ENCODE measurements at places on chromosomes 3 and 15.

- no peak for DNase-seq
Measured at GRCh38 chr3:146345900-146346299, 95.0 kb upstream of the PLSCR4 start.

GRCh38 chr3:74041068-74041675 lies 416.4 kb upstream of the PDZRN3 start:
- DNase-seq, result no peak

GRCh38 chr15:74482661-74483060 lies 21.7 kb upstream of the UBL7 start:
- DNase-seq, result no peak

DNA sequence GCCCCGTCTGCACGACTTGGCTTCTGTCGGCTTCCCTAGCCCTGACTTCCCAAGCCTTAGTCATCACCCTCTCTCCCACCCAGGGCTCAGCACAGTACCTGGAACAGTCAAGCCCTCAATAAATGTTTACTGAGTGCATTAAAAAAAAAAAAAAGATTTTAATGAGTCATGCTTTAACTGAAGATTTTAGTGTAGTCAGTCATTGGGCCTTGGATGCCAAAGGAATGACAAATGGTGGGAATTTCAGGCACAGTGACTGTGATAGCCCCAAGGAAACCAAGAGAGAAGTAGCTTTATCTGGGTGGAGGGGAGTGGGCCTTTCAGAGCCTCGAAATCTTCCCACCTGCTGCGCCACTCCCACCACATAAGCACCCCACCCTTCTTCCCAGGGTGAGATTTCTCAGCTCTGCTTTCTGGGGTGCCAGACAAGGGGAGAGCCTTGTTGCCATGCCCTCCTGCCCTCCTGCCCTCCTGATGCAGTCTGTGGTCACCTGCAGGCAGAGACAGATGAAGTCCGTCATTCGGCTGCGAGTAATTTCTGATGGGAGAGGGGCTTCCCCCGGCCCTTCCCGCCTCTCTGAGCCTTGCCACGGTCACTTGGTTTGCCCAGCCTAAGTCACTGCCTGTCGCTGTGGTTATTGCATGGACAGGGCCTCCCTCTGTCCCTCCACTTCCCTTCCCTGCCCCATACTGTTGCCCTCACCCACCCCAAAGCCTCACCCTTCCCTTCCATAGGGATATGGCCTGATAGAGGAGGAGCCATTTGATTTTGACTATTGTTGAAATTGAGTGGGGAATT lies 41.8 kb downstream of the SMAD3 start:
- no peak for DNase-seq

DNA sequence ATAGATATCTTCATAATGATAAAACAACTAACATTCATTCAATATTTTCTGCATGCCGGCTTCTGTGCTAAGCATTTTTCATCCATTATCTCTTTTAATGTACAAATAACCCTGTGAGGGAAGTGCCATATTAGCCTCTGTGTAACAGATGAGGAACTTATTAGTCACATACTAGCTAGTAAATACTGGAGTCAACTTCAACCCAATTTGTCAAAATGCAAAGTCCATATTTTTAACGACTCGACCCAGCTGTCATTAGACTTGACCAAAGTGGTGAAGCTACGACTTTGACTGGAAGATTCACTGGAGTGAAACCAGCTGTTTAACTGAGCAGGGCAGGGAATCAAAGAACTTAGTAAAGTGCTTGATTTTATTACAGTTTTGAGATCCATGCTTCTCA lies 41.6 kb downstream of the PARP15 start:
- no peak for DNase-seq

DNA sequence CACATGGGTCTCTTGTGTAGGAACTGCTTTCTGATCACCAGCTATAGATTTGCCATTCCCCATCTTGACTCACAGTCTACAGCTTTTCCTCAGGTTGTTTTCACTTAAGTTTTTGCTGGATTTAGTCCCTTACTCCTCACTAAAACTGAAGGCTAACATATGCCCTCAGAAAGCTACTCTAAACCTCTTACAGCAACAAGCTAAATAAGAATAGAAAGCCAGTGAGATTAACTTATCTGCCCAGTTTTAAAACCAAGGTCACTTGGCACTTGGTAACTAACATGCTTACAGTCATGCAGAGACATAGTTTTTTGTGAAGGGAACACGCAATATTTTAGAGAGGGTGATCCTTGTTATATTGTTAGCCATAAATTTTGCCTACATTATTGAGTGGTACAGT lies at the start of gene GUCA1C:
TSS of gene GUCA1C (minus strand) at position 180 of the 400 bp plus-strand sequence. CDS start at position 63, 117 bp downstream.
- DNase-seq, result no peak
